ENCODE measurements at places on chromosomes 3 and 15.

DNA sequence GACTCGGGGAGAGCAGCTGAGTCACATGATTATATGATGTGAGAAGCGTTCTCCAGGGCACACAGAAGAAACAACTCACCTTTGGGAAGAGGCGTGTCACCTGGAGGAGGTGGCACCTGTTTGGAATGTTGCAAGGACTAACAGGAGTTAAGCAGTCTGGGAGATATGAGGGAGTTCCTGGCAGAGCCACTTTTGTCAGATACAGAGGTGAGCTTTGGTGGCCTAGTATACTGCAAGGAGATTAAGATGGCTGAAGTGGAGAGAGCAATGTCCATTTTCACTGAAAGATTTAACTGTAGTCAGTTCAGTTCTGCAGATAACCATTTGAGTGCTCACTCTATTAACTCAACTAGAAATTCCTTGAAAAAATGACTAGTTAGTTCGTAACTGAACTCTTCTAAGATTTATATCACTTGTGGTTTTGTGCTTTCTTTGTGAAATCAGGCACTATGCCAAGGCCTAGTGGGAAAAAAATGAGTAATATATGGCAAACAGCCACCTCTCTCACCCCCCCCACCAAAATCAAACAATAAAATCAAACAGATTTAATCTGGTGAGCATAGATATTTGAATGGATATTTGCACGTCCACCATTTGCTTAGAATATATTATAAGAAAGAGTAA is 61.3 kb downstream of the CRYBG3 start:
- no peak for DNase-seq

GRCh38 chr3:17655743-17656142 is 86.7 kb downstream of the TBC1D5 start:
- no peak for DNase-seq

- no peak for DNase-seq
These were observed 19.4 kb downstream of the TGFBR2 start for GRCh38 chr3:30625541-30626438.

GRCh38 chr15:100250176-100250800 is 91.5 kb downstream of the ADAMTS17 start:
- no peak for DNase-seq

- DNase-seq = no peak
These were observed 45.3 kb downstream of the HCN4 start for GRCh38 chr15:73323374-73323955.

DNA sequence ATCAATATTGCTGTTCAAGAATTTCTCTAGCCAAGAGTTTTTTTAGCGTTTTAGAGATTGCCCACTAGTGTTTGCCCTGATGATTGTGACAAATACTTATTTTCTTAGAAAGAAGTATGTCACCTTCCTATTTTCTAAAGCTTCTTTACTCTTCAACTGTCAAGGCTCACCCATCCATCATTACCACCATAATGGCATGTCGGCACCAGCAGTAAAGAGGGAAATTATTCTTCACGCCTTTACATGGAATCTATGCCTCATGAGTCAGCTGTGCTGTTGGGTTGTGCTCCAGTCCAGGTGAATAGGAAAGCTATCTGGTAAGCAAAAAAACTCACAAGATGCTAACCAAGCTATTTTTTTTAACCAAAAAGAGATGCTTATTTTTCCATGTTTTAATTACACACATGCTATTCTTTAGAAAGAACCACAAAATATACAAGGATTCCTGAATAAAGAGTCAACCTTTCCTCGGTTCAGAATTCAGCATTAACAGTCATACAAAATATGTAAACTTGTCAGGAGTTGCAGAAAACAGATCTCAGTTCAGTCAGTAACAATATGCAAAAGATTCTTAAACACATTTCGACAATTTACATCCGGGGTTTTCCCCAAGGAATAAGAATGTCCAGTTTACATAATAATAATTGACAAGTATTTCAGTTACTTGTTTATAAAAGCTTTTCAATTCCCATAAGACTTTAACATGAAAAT is 128.0 kb downstream of the ATP8B4 start:
- no peak for DNase-seq

DNA sequence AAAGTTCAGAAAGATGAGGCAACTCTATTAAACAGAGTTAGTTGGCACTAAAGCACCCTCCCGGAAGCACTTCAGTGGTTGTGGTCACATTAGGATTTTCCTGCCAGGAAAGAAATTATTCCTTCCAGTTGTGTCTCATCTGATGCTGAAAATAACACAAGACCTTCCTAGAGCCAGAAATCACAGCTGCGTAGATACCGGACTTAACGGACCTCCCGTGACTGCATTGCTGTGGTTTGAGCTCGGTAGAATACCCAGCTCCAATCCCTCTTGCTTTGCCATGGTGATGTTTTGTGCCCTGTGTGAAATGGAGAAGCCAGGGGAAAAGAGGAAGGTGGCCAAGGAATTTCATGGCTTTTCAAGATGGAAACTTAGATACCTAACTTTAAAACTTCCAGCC is 215.0 kb upstream of the IGF1R start:
- no peak for DNase-seq

- no peak for DNase-seq
These were observed 83.1 kb downstream of the CPN2 start for GRCh38 chr3:194267744-194268653.

GRCh38 chr3:42688487-42689420 is 3.4 kb downstream of the KLHL40 start:
- DNase-seq = no peak

GRCh38 chr3:87987952-87988351 is 70.9 kb downstream of the CGGBP1 start:
- no peak for DNase-seq

GRCh38 chr3:32972482-32973146 is 21.2 kb downstream of the CCR4 start:
- DNase-seq = no peak

- DNase-seq = no peak
These were observed 8.9 kb downstream of the RFX7 start for GRCh38 chr15:56234804-56235203.

- no peak for DNase-seq
These were observed 25.2 kb downstream of the PXYLP1 start for GRCh38 chr3:141256820-141257219.

- no peak for DNase-seq
These were observed 3.3 kb downstream of the BNIP2 start for GRCh38 chr15:59685737-59686297.

GRCh38 chr3:16839271-16840100 is 45.3 kb upstream of the PLCL2 start:
- no peak for DNase-seq

DNA sequence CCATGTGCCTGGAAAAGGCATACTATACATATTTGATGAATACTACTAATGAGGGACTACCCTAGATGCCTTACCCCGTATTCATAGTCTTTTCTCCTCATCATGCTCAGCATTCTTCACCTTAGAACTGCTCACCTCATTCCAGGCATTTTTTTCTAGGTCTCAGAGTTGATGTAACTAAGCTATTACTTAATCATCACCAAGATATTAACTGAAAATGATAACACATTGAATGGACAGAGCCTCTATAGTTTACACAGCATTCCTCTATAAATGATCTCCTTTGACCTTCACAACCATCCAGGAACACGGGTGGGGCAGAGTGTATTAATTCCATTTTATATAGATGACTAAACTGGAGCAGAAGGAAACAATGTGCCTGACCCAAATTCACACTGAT is 174.1 kb upstream of the DPH6 start:
- no peak for DNase-seq

DNA sequence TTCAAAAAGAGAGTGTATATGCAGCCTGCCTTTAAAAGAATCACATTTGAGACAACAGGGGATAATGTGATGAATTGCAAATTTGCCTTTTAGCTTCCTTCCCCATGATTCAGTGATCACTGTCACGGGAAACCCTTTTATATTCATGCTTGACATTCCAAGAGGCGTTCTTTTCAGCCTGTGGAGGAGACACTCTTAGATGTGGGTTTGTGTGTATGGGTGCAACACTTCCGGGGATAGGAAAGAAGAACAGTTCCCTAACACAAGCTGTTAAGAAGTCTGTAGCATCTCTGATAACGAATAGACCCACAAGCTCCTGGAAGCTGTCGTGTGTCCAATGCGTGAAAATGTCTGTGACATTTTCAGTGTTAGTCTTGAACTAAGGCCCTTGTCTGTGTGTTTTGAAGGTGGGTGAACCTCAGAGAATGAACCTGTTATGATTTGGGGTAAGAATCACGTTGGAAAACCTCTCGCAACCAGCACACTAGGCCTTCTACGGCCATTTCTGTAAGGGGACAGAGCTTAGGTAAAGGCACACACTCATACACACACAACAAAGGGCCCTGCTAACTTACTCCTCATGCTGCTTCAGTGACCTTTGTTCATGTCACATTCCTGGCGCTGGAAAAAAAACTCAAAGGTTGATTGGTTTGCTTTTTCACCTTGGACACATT is 229.2 kb upstream of the ST8SIA2 start:
- no peak for DNase-seq

DNA sequence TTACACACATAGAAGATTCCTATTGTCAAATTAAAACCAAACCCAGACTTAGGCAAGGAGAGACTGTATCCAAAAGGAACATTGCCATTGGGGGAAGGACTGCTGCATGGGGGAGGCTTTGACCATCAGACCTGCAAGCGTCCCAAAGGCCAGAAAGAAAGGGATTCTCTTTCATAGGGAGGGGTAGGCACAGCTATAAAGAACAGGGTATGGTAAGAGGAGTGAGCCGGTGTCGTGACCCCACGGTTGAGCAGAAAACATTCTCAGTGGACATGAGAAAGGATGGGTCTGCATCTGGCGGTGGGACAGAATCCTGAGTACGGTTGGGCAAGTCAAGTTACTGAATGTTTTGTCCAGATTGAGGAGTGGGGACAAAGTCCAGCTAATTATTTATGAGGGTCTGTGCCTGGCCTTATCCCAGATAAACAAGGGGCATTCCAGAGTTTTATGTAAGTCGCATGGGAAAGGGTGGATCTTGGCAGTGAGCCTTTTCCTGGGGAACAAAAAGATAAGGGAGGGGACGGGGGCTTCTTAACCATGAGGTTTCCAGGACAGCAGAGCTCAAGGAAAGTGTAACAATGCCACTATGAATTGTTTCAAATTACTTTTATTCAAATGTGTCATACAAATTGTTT is 357.8 kb downstream of the OCA2 start:
- DNase-seq = no peak

- peak; percentile 95 for DNase-seq
These were observed 53.5 kb downstream of the SEMA5B start for GRCh38 chr3:122973893-122974615.

- no peak for DNase-seq
These were observed 55.6 kb upstream of the LRTM1 start for GRCh38 chr3:54983266-54984099.

DNA sequence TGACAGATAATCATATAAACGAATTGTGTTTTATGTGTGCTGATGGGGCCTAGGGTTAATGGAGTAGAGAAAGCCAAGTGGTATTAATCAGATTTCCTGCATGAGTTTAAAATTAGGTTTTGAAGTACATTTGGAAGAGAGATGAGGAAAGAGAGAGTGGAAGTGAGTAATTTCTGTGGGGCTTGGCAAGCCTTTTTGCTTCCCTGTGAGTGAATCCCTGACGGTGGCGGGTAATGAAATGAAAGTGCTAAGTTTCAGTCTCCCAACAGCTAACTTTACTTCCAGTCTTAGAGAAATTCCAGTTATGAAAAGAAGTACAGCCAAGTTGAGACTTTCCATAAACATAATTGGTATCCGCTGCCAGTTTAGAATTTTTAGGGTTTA is 139.4 kb downstream of the BBX start:
- DNase-seq = no peak

DNA sequence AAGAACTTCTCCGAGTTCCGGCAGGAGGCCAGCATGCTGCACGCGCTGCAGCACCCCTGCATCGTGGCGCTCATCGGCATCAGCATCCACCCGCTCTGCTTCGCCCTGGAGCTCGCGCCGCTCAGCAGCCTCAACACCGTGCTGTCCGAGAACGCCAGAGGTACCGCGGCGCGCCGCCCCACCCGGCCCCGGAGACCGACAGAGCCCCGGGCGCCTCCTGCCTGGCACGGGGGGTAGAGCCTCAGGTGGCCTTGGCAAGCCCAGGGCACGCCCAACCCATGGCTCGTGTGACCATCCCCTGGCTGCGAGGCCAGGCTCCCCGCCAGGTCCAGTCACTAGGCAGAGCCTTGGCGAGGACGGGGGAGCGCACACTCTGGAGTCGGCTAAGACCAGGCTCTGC is 134.1 kb downstream of the LRRK1 start:
- DNase-seq = no peak

- DNase-seq = no peak
These were observed 8.6 kb downstream of the SCN5A start for GRCh38 chr3:38640661-38641452.

GRCh38 chr15:51982013-51982769 is 10.6 kb upstream of the LEO1 start:
- DNase-seq = peak; percentile 36

DNA sequence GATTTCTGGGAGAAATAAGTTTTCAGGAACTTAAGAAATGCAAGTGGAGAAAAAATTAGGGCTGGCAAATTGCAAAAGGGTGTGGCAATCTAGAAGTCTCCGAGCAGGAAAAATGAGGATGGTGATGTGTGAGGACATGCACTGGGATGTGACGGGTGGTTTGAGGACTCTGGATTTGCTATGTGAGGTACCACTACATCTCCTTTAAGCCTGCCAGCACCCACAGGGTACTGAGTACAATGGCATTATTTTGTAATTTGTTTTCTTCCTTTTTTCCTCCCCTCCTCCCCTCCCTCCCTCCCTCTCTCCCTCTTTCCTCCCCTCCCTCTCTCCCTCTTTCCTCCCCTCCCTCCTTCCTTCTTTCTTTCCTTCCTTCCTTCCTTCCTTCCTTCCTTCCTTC is 237.5 kb downstream of the GAP43 start:
- DNase-seq = no peak

DNA sequence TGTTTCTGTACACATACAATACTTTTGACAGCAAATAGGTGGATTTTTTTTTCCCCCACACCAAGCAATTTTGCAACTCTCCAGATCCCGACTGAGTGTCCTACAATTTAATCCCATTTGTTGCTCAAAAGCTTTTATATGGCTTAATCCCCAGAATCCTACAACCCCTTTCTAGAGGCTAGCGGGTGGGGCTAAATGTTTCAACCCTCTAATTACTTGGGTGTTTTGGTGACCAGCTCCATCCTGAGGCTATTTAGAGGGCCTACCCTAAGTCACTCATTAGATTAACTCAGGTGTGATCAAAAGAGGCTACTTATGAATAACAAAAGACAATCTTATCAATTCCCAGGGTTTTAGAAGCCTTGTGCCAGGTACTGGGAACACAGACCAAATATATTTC is 21.0 kb upstream of the FBXL2 start:
- DNase-seq = no peak

DNA sequence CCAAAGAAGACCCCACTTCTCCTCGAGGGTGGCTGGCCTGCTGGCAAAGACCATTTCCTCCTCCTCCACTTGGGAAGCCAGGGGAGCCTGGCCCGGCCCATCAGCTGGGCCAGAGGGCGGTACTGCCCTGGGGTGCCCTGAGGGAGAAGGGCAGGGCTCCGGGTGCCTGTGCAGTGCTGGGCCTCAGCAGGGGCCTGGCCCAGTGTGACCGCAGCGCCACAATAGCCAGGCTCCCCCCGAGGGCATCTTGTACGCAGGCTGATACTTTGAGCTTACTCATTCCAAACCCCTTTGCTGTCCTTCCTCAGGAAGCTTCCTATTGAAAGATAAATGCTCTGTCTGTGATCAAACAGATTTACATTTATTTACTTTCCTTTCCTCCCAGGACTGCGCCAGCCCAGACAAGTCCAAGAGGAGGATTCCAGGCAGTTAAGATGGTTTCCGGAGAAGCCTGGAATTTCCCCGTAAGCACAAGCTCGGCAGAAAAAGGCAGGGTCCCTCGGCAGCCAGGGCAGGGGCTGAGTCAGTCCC is 240.1 kb downstream of the XXYLT1 start:
- DNase-seq = no peak

- peak; percentile 1 for DNase-seq
These were observed 63.5 kb upstream of the PRR20G start for GRCh38 chr3:127351321-127351720.

Data from cerebellar cortex (tissue), 1 donor.